Fibroblast of the aortic adventitia (primary cell): ENCODE measurements at places on chromosomes 2 and 18.

DNA sequence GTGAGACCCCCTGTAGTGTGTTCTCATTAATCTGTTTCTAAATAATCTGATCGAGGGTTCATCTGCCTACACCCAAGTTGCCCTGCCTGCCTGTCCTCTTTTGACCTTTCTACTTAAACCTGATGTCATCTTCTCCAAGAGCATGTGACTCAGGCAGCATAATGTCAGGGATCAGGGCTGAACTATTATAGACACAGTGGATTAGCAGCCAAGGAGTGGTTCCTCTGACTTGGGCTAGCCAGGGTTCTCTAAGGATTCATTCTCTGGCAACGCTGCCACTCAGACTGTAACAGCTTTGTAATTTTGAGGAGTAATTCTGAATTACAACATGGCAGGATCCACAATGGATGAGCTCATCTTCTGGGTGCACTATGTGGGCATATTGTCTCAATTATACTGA is 124.0 kb downstream of the MDH1 start:
- peak; percentile 43 for DNase-seq

DNA sequence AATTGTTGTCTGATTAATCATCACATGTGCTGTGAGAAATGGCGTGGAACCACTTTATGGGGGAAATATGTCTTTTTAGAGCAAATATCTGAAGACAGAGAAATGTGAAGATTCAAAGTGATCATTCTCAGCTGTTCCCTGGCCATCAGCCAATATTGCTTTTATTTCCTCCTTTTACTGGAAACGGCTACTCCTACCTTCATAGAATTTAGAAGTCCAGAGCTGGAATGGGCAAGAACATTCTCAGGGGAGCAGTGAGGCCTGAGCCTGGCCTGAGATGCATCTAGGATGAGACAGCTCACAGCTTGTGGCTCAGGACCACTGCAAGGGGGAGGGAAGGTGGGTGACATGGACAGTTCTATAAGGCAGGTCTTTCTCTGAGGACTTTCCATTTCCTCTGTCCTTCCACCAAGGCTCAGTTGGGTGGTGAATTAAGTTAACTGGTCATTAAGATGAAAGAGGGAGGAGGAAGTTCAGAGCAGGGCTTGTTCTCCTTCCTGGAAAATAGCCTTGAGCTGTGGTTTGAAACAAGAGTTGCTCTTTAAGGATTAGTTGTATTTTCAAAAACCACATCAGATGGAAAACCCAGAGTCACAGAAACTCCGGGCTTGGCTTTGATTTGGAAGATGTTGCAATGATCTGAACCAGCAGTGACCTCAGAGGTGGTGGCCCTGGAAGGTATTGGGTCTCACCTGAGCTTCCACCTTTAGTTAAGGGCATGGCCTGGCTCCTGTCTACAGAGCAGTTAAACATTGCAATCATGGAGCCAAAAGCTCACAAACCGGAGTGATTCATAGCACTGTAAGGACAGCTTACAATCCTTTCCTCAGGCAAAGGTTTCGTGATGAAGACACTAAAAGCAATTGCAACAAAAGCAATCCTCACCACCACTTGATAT is 144.3 kb downstream of the VAPA start:
- peak; percentile 91 for DNase-seq

- DNase-seq, result peak; percentile 2
Observed at GRCh38 chr2:210128961-210129360, 42.2 kb downstream of the KANSL1L start.

DNA sequence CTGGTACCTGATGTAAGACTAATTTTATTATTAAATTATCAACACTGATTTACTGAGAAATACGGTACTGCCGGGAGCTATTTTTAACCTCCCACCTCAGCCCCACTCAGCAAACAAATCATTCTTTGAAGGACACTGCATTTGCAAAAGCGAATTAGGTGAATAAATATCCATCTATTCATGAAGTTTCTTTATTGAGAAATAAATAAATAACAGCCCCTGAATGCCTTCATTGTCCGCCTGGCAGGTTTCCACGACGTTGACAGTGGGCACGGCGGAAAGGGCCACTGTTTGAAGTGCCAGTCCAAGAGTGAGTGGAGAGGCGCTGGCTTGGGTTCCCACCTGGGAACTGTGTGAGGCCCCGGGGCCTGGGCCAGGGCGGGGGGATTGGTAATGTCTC is 15.7 kb downstream of the C1QL2 start:
- no peak for DNase-seq

- DNase-seq, result no peak
Observed at GRCh38 chr2:33342171-33342570, 134.3 kb upstream of the RASGRP3 start.
